SJCRH30 (cell line): ENCODE measurements at places on chromosomes 13 and 19. TPM values are rescaled to one million over a fixed set of nuclear protein-coding genes. Genes with fewer than 3 reads are reported as not detected.
A peak's percentile ranks its signal among the peaks of the same experiment; 100 is the strongest.

The ZNF837 gene
- total RNA-seq, result 0.30 and 0.47 TPM in 2 replicates

The ZIC2 gene
- 2.7 and 3.1 TPM in 2 replicates for total RNA-seq

The OLFM2 gene
- 0.20 TPM in 1 of 2 replicates, not detected in the other for total RNA-seq

The OLFM4 gene
- 1.1 TPM in 2 replicates for total RNA-seq

The SLITRK1 gene
- total RNA-seq, result not detected in 2 replicates

The BORA gene
- total RNA-seq, result 26.4 and 35.4 TPM in 2 replicates

The RFPL4AL1 gene
- 0.61 and 1.1 TPM in 2 replicates for total RNA-seq

The BBC3 gene
- 1.7 and 2.3 TPM in 2 replicates for total RNA-seq

The C19orf85 gene
- not detected in 2 replicates for total RNA-seq

DNA sequence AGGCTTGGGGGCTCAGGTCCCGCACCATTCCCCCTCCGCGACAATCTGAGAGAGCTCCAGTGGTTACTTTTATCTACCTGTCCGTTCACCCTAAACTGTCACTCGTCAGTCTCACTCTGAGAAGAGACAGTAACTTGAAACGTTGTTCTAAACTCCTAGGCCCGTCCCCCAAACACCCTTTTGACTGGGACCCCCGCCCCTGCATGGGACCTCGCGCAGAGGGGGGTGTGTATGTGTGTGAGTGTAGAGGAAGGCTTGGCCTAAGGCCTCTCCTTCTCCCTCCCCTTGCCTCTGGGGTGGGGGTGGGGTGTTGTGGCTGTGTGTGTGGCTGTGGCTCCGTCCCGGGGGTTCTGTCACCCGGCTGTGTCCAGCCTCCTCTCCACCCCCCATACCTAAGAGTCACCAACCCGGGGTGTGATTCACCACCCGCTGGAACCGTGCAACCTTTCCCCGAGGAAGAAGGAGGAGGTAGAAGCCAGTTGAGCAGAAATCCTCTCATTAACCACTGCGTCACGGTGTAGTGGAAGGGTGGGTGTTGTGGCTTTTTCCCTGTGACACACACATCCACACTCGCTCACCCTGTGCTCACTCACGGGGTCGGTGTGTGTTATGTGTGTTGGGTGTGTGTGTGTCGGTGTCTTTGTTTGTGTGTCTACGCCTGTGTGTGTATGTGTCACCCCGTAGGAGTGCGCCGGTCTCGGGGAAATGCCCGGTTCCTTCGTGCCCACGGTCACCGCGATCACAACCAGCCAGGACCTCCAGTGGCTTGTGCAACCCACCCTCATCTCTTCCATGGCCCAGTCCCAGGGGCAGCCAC, 2.4 kb downstream of the FOSB start:
- H3K4me3 ChIP-seq, result peak overlapping the region; percentile 64
- no peaks in the 10 kb centered on the region for H3K36me3 ChIP-seq
- peaks cover 11% of the 10 kb centered on the region; the same call in 1 of the 2 replicates for H3K4me1 ChIP-seq
- H3K27me3 ChIP-seq, result no peaks in the 10 kb centered on the region
- no peak for DNase-seq
- H3K27ac ChIP-seq, result no peak overlapping the region; the same call in 1 of the 2 replicates

- H3K4me1 ChIP-seq, result peaks cover 17% of the 10 kb centered on the region
- H3K27ac ChIP-seq, result no peak overlapping the region
- no peak overlapping the region for H3K4me3 ChIP-seq
- peaks cover 25% of the 10 kb centered on the region for H3K27me3 ChIP-seq
- DNase-seq, result peak; percentile 26
Observed at GRCh38 chr13:26971990-26972887, 199.4 kb downstream of the USP12 start.

GRCh38 chr13:37460166-37460565, 138.4 kb downstream of the POSTN start:
- no peak for DNase-seq
- H3K27ac ChIP-seq, result no peak overlapping the region
- no peaks in the 10 kb centered on the region for H3K27me3 ChIP-seq
- no peaks in the 10 kb centered on the region for H3K4me1 ChIP-seq

- H3K27me3 ChIP-seq, result no peaks in the 10 kb centered on the region
- no peak overlapping the region for H3K27ac ChIP-seq
- no peaks in the 10 kb centered on the region for H3K4me1 ChIP-seq
- H3K4me3 ChIP-seq, result no peak overlapping the region
- DNase-seq, result no peak
Observed at GRCh38 chr13:93413972-93414717, 187.5 kb downstream of the GPC6 start.

- H3K27ac ChIP-seq, result peak overlapping the region; percentile 75
- H3K36me3 ChIP-seq, result no peaks in the 10 kb centered on the region
- DNase-seq, result peak; percentile 86
- peak overlapping the region; percentile 82 for H3K4me3 ChIP-seq
Observed at GRCh38 chr19:30226464-30227011, 145.6 kb upstream of the ZNF536 start.

GRCh38 chr13:101490406-101491015, 38.0 kb downstream of the ITGBL1 start:
- no peak overlapping the region for H3K4me3 ChIP-seq
- DNase-seq, result no peak
- no peak overlapping the region for H3K27ac ChIP-seq
- H3K4me1 ChIP-seq, result peaks cover 2% of the 10 kb centered on the region; the same call in 1 of the 2 replicates

GRCh38 chr19:8655340-8655709, 24.9 kb downstream of the NFILZ start:
- no peak overlapping the region for H3K27ac ChIP-seq
- H3K4me1 ChIP-seq, result no peaks in the 10 kb centered on the region
- no peak overlapping the region for H3K4me3 ChIP-seq
- no peak for DNase-seq
- no peaks in the 10 kb centered on the region for H3K36me3 ChIP-seq

- no peak overlapping the region for H3K27ac ChIP-seq
- DNase-seq, result no peak
Observed at GRCh38 chr13:45705918-45706317, 3.8 kb downstream of the CBY2 start.

GRCh38 chr19:39659791-39660190, 4.1 kb downstream of the LGALS16 start:
- no peak overlapping the region for H3K27ac ChIP-seq
- H3K36me3 ChIP-seq, result no peaks in the 10 kb centered on the region
- no peak overlapping the region for H3K4me3 ChIP-seq
- no peak for DNase-seq

GRCh38 chr19:53511933-53512374, 26.0 kb upstream of the ZNF331 start:
- H3K4me3 ChIP-seq, result no peak overlapping the region
- no peaks in the 10 kb centered on the region for H3K36me3 ChIP-seq
- H3K4me1 ChIP-seq, result peaks cover 7% of the 10 kb centered on the region; the same call in 1 of the 2 replicates
- no peaks in the 10 kb centered on the region for H3K27me3 ChIP-seq
- H3K27ac ChIP-seq, result no peak overlapping the region
- peak; percentile 55 for DNase-seq

DNA sequence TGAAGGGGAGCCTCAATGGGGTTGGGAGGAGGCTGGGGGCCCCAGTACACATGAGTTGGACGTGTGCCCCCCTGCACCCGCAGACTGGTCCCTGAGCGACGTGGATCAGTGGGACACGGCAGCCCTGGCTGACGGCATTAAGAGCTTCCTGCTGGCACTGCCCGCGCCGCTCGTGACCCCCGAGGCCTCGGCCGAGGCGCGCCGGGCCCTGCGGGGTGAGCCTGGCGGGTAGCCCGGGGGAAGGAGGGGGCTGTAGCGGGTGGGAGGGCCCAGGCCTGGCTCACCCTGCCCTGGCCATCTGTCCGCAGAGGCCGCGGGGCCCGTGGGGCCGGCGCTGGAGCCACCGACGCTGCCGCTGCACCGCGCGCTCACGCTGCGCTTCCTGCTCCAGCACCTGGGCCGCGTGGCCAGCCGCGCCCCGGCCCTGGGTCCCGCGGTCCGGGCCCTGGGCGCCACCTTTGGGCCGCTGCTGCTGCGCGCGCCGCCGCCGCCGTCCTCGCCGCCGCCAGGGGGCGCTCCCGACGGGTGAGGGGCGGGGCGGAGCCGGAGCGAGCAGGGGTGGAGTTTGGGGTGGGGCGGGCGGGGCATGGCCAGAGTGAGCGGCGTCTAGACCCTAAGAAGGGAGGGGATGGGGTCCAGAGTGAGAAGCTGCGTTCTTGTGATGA, 8.1 kb downstream of the PIK3R2 start:
- H3K36me3 ChIP-seq, result peaks cover 33% of the 10 kb centered on the region
- H3K4me1 ChIP-seq, result peaks cover 14% of the 10 kb centered on the region
- H3K4me3 ChIP-seq, result peak overlapping the region; percentile 45
- no peak overlapping the region; the same call in 1 of the 2 replicates for H3K27ac ChIP-seq
- H3K27me3 ChIP-seq, result no peaks in the 10 kb centered on the region
